ENCODE measurements at places on chromosomes 2 and 18.

- DNase-seq, result no peak
- no peaks in the 10 kb centered on the region for H3K27me3 ChIP-seq
- peak overlapping the region; percentile 23 for H3K27ac ChIP-seq
- H3K4me1 ChIP-seq, result peaks cover 97% of the 10 kb centered on the region
These were observed 16.7 kb upstream of the WIPF1 start for GRCh38 chr2:174614261-174614660.

GRCh38 chr2:43075054-43075593 is 151.3 kb downstream of the ZFP36L2 start:
- H3K27ac ChIP-seq, result no peak overlapping the region
- DNase-seq, result no peak
- H3K4me1 ChIP-seq, result no peaks in the 10 kb centered on the region
- peaks cover 2% of the 10 kb centered on the region for H3K27me3 ChIP-seq

DNA sequence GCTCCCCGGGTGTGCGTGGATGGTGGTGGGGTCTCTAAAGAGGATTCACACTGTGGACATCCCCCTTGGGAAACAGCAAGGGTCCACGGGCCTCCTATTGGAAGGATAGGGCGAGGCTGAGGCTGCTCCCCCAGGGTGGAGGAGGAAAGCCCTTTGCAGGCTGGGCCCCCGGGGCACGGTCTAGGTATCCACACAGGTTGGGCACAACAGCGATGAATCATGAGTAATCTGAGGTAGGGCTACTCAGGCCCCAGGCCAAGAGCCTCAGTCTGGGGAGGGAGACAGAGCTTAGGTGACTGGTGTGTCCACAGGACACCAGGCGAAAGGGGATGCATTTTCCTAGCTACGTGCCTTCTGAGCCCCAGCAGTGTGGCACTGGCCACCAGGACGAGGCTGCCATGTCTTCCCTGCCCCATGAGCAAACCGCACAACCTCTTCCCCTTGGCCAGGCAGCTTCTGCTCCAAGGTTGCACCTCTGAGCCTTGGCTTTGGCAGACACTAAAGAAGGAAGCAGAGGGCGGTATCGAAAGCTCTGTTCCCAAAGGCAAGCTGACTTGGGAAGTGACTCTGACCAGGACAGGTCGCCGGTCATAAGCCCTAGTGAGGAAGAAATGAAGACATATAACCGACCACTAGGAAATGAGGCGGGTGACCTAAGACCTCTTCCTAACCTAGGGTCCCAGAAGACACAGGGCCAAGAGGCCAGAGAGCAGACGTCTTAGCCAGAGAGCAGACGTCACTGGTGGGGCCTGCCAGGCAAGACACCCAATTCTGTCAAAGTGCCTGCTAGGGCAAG is 14.6 kb upstream of the SEMA4C start:
- no peaks in the 10 kb centered on the region for H3K36me3 ChIP-seq
- H3K4me1 ChIP-seq, result peaks cover 5% of the 10 kb centered on the region
- H3K27ac ChIP-seq, result no peak overlapping the region
- no peak for DNase-seq
- peaks cover 2% of the 10 kb centered on the region for H3K27me3 ChIP-seq

DNA sequence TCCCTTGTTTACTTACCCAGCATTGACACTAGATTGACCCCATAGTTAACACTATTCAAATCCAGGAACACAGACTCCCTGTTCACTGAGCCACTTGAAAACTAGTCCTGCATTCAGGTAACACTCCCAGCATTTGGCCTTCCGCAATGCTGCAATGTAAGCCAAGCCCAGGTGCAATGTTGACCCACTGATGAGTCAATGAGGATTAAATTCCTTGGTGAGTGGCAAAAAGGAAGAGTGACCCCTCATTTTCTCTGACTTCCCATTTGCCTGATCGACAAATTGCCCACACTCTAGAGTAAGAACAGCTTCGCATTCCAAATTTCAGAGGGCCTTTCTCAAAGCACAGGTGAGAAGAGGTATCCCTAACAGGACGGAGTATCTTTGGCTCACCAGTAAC is 251.9 kb downstream of the FBXO15 start:
- H3K27me3 ChIP-seq, result no peaks in the 10 kb centered on the region
- H3K4me1 ChIP-seq, result no peaks in the 10 kb centered on the region
- DNase-seq, result no peak
- H3K4me3 ChIP-seq, result no peak overlapping the region
- H3K36me3 ChIP-seq, result no peaks in the 10 kb centered on the region

GRCh38 chr2:112639936-112640335 is 5.8 kb upstream of the SLC20A1 start:
- H3K4me3 ChIP-seq, result peak overlapping the region; percentile 62
- H3K27ac ChIP-seq, result no peak overlapping the region
- H3K36me3 ChIP-seq, result peaks cover 26% of the 10 kb centered on the region
- peaks cover 74% of the 10 kb centered on the region for H3K4me1 ChIP-seq

GRCh38 chr2:241541564-241542277 is 16.8 kb upstream of the BOK start:
- no peak overlapping the region for H3K27ac ChIP-seq
- H3K36me3 ChIP-seq, result no peaks in the 10 kb centered on the region
- peaks cover 9% of the 10 kb centered on the region for H3K27me3 ChIP-seq
- no peak for DNase-seq
- no peak overlapping the region for H3K4me3 ChIP-seq
- no peaks in the 10 kb centered on the region for H3K4me1 ChIP-seq

DNA sequence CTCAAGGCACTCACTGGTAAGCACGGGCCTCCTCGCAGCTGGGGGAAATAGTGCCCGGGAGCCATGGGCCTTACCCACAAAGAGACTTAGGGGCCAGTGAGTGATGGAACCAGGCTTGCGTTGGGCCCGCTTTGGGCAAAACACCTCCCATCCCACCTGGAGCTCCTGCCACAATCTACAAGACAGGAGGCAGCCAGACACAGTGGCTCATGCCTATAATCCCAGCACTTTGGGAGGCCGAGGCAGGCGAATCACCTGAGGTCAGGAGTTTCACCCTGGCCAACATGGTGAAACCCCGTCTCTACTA is 88.2 kb downstream of the TFCP2L1 start:
- H3K36me3 ChIP-seq, result no peaks in the 10 kb centered on the region
- H3K4me3 ChIP-seq, result no peak overlapping the region
- H3K4me1 ChIP-seq, result no peaks in the 10 kb centered on the region
- no peak for DNase-seq
- no peak overlapping the region for H3K27ac ChIP-seq
- H3K27me3 ChIP-seq, result no peaks in the 10 kb centered on the region

DNA sequence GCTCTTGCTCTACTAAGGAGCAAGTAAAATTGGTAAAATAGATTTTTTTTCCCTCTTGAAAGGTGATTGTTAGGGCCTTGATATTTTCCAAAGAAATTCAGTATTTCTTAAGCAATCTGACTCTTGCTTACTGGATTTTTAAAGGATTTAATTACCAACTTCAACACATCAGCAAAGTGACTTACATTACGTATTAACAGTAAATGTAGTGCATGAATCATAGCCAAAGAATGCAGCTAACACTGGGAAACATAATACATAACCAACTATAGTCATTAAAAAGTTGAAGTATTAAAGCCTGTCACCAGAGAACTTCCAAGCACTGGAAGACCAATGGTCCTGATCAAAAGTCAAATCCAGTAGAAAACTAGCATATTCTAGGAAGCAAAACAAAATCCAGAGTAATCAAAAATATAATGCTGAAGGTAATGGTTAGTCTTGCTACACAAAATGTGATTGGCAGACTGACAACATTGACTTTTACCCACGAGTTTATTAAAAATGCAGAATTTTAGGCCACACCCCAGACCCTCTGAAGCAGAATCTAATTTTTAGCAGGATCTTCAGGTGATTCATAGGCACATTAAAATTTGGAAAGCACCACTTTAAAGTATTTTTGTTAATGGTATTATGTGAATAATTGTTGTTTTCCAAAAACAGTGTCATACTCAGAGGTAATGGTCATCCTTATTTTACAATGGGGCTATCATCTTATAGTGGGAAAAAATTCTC is 31.8 kb upstream of the CAVIN2 start:
- H3K36me3 ChIP-seq, result no peaks in the 10 kb centered on the region
- no peak overlapping the region for H3K4me3 ChIP-seq
- no peak overlapping the region for H3K27ac ChIP-seq
- H3K27me3 ChIP-seq, result peaks cover 3% of the 10 kb centered on the region

DNA sequence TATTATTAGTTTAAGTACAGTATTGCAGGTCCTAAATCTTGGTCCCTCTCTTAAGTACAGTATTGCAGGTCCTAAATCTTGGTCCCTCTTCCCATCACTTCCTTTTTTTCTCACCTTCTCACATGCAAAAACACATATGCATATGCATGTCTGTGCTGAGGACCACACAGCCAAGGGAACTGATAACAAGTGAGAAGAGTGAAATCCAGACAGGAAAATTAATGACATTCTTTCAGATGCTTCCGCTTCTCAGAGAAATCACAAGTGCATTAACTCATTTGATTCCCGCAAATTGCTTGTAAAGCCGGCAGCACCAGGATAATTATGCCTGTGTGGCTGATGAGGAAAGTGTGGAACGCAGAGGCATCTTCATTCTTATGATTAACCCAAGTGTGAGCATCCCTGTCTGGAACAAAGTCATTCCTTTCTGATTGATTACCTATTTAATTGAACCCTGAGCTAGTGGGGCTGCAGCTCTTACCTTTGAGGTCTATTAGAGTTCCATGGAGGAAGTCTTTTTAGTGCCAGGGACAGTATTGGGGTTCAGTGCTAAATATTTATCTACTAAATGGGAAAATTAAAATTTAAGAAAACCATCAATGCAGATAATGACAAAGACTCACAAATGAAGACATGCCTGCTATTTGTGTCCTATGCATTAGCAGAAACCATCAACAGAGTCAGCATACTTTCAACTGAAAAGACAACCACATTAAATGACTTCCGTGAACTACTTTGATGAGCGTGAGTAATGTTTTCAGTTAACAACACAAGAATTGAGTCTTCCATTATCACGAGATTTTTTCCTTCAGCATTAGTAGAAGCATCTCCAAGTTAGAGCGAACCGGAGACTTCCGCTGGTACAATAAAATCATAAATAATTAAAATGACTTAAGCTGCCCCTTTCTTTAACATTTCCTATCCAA is 220.4 kb upstream of the SLC35G4 start:
- no peak overlapping the region for H3K4me3 ChIP-seq
- H3K4me1 ChIP-seq, result no peaks in the 10 kb centered on the region
- H3K27ac ChIP-seq, result no peak overlapping the region
- no peaks in the 10 kb centered on the region for H3K27me3 ChIP-seq
- DNase-seq, result no peak
- no peaks in the 10 kb centered on the region for H3K36me3 ChIP-seq

DNA sequence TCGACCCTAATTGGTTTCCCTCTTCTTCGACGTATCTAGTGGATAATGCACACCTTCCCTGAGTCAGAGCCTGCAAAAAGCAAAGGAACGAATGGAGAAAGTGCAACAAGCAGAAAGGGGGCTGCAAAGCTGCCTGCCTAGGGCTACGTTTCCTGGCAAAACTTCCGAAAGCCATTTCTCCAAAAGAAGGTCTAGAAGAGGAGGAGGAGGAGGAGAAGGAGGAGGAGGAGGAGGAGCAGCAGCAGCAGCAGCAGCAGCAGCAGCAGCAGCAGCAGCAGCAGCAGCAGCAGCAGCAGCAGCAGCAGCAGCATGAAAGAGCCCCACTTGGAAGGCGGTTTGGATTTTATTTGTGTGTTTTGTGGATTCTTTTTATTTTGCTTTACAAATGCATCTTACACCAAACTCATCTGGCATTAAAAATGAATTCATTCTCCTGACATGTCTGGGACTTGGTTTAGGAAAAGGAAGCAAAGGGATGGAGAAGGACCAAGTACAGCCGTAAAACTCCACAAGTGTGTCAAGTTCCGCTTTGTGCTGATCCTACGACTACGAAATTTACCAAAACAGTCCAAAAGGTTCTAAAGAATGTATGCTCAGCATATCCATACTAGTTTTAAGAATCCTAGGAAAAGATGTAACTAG is 2.0 kb downstream of the TCF4 start:
- DNase-seq, result no peak
- H3K36me3 ChIP-seq, result no peaks in the 10 kb centered on the region
- no peak overlapping the region for H3K27ac ChIP-seq

GRCh38 chr2:151786483-151786882 is 41.7 kb downstream of the ARL5A start:
- DNase-seq, result no peak
- no peak overlapping the region for H3K4me3 ChIP-seq
- peaks cover 20% of the 10 kb centered on the region for H3K36me3 ChIP-seq

GRCh38 chr2:153532140-153532539 is 53.6 kb upstream of the RPRM start:
- peaks cover 2% of the 10 kb centered on the region for H3K27me3 ChIP-seq
- no peaks in the 10 kb centered on the region for H3K4me1 ChIP-seq
- DNase-seq, result no peak
- no peak overlapping the region for H3K4me3 ChIP-seq

GRCh38 chr2:85650456-85650855 is 17.5 kb downstream of the SFTPB start:
- H3K27me3 ChIP-seq, result no peaks in the 10 kb centered on the region
- H3K27ac ChIP-seq, result no peak overlapping the region
- H3K4me1 ChIP-seq, result peaks cover 6% of the 10 kb centered on the region
- peaks cover 46% of the 10 kb centered on the region for H3K36me3 ChIP-seq
- no peak for DNase-seq

DNA sequence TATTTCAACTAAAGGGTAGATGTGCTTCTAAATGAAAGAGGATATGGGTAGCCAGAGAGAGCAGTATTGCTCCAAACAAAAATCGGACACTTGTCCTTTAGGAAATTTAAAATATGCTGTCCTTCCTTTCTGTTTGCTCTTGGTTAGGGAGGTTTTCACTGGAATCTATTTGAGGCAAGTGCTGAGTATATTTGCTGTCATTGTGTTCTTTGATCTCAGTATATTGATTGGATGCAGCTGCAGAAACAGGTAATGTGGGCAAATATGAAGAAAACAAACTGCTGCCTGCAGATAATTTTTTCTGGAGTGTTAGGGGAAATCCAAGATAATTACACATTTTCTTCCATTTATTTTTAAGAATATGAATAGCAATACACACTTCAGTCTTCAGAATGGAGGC is 410.2 kb downstream of the NCKAP5 start:
- no peak overlapping the region for H3K27ac ChIP-seq
- H3K36me3 ChIP-seq, result no peaks in the 10 kb centered on the region
- DNase-seq, result no peak
- no peaks in the 10 kb centered on the region for H3K27me3 ChIP-seq
- no peaks in the 10 kb centered on the region for H3K4me1 ChIP-seq
- H3K4me3 ChIP-seq, result no peak overlapping the region

- H3K27me3 ChIP-seq, result no peaks in the 10 kb centered on the region
- H3K4me1 ChIP-seq, result no peaks in the 10 kb centered on the region
- DNase-seq, result no peak
- H3K27ac ChIP-seq, result peak overlapping the region; percentile 22
- peaks cover 30% of the 10 kb centered on the region for H3K36me3 ChIP-seq
These were observed 16.0 kb downstream of the CEP192 start for GRCh38 chr18:13007248-13007560.

GRCh38 chr18:23573626-23574431 is 12.5 kb downstream of the NPC1 start:
- DNase-seq, result peak; percentile 27
- H3K27me3 ChIP-seq, result no peaks in the 10 kb centered on the region
- peak overlapping the region; percentile 89 for H3K27ac ChIP-seq
- H3K4me3 ChIP-seq, result peak overlapping the region; percentile 63
- peaks cover 37% of the 10 kb centered on the region for H3K36me3 ChIP-seq
- H3K4me1 ChIP-seq, result peaks cover 49% of the 10 kb centered on the region

- peaks cover 55% of the 10 kb centered on the region for H3K36me3 ChIP-seq
- no peak overlapping the region for H3K27ac ChIP-seq
- peaks cover 20% of the 10 kb centered on the region for H3K4me1 ChIP-seq
- no peak for DNase-seq
- H3K4me3 ChIP-seq, result no peak overlapping the region
These were observed 46.3 kb downstream of the RTTN start for GRCh38 chr18:70158992-70159717.

- no peaks in the 10 kb centered on the region for H3K27me3 ChIP-seq
- no peaks in the 10 kb centered on the region for H3K36me3 ChIP-seq
- H3K4me1 ChIP-seq, result no peaks in the 10 kb centered on the region
- H3K4me3 ChIP-seq, result no peak overlapping the region
These were observed 410.5 kb upstream of the CNTNAP5 start for GRCh38 chr2:123614596-123614995.

Data from activated T-helper 1 cell treated with anti-CD3 and anti-CD28 coated beads, Interleukin-12 subunit alpha, Interleukin-12 subunit beta, Interleukin-2, Interleukin-4 antibody, amounts not matched to agents 30 ng/mL and 10 ng/mL and 1 ng/mL, durations not matched to agents 14 hours and 24 hours and 36 hours (primary cell).